ENCODE measurements at places on chromosomes 11 and 22. TPM values are rescaled to one million over a fixed set of nuclear protein-coding genes. Genes with fewer than 3 reads are reported as not detected.
A peak's percentile ranks its signal among the peaks of the same experiment; 100 is the strongest.

- H3K4me1 ChIP-seq: no peaks in the 10 kb centered on the region
- peaks cover 6% of the 10 kb centered on the region for H3K36me3 ChIP-seq
- peaks cover 35% of the 10 kb centered on the region for H3K27me3 ChIP-seq
- H3K4me3 ChIP-seq: no peak overlapping the region
- DNase-seq: no peak
- H3K27ac ChIP-seq: no peak overlapping the region
Measured at GRCh38 chr11:11227296-11228085, 125.6 kb downstream of the CSNK2A3 start.

DNA sequence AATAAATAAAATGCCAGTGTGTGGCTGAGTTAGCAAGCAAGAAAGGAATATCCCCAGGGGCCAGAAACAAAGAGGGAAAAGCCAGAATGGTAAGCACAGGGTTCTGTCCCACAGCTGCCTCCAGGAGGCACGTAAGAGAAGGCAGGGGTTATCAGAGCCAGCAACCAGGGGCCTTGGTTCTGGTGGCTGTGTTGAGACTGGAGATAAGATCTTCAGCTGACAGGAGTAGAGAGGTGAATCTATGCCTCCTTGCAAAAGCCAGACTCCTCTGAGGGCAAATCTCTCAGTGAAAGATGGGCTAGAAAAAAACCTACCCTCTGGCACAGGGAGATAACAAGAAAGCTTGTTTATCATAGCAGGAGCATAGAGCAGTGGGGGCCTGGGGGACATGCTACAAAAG is 29.8 kb upstream of the NFAM1 start:
- no peak overlapping the region for H3K27ac ChIP-seq

- no peak overlapping the region for H3K4me3 ChIP-seq
- H3K36me3 ChIP-seq: no peaks in the 10 kb centered on the region
- peaks cover 14% of the 10 kb centered on the region for H3K27me3 ChIP-seq
Measured at GRCh38 chr11:116225236-116225635, 547.6 kb downstream of the BUD13 start.

DNA sequence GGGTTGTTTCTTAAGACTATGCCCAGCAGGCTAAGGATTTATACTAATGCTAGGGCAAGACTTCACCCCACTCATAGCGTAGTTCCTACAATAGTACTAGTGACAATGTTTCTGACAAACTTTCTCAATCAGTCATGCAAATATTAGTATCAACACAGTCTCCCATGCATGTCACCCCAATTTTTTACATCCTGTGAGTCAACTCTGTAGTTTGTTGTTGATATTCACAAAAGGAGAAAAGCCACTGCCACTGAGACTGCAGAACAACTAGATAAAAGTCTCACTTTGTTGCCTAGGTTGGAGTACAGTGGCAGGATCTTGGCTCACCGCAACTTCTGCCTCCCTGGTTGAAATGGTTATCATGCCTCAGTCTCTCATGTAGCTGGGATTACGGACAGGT is 155.2 kb downstream of the RBFOX2 start:
- peaks cover 23% of the 10 kb centered on the region for H3K27me3 ChIP-seq
- H3K4me3 ChIP-seq: no peak overlapping the region
- peaks cover 2% of the 10 kb centered on the region for H3K36me3 ChIP-seq
- peaks cover 2% of the 10 kb centered on the region for H3K4me1 ChIP-seq
- no peak overlapping the region for H3K27ac ChIP-seq

GRCh38 chr22:42076764-42077485 is 2.6 kb upstream of the SMDT1 start:
- DNase-seq: no peak
- peak overlapping the region; percentile 84 for H3K27ac ChIP-seq
- H3K36me3 ChIP-seq: peaks cover 3% of the 10 kb centered on the region
- H3K4me1 ChIP-seq: peaks cover 23% of the 10 kb centered on the region
- H3K4me3 ChIP-seq: no peak overlapping the region

DNA sequence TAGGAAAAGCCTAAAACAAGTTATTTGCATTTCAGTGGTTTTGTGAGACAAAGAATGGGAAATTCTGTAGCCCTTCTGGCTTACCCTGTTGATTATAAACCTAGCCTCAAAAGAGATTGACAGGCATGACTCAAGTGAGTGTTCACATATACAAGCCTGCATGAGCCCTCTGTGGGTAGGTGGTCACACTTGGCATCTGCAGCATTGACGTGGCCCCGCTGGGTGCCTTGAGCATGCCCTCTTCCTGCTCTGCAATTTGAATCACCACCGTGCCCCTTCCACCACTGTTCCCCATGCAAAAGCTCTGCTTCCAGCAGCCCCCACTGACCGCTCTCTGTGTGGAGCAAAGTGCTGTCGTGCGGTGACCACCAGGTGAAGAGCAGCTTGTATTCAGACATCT is 21.0 kb upstream of the ADSL start:
- peaks cover 53% of the 10 kb centered on the region for H3K4me1 ChIP-seq
- peak overlapping the region; percentile 85 for H3K4me3 ChIP-seq
- peaks cover 3% of the 10 kb centered on the region for H3K36me3 ChIP-seq
- H3K27ac ChIP-seq: peak overlapping the region; percentile 97
- no peaks in the 10 kb centered on the region for H3K27me3 ChIP-seq

GRCh38 chr11:88469561-88470225 is 132.2 kb upstream of the CTSC start:
- DNase-seq: no peak
- no peak overlapping the region for H3K4me3 ChIP-seq
- no peaks in the 10 kb centered on the region for H3K4me1 ChIP-seq
- H3K36me3 ChIP-seq: peaks cover 6% of the 10 kb centered on the region
- H3K27me3 ChIP-seq: peaks cover 7% of the 10 kb centered on the region
- no peak overlapping the region for H3K27ac ChIP-seq

- H3K4me1 ChIP-seq: no peaks in the 10 kb centered on the region
- no peak for DNase-seq
- no peaks in the 10 kb centered on the region for H3K36me3 ChIP-seq
- H3K4me3 ChIP-seq: no peak overlapping the region
Measured at GRCh38 chr22:32699001-32699582, 102.4 kb upstream of the TIMP3 start.

GRCh38 chr11:66076561-66076960 is 6.5 kb downstream of the PACS1 start:
- no peak for DNase-seq
- H3K36me3 ChIP-seq: peaks cover 8% of the 10 kb centered on the region
- H3K4me3 ChIP-seq: no peak overlapping the region
- H3K4me1 ChIP-seq: peaks cover 59% of the 10 kb centered on the region
- no peaks in the 10 kb centered on the region for H3K27me3 ChIP-seq

DNA sequence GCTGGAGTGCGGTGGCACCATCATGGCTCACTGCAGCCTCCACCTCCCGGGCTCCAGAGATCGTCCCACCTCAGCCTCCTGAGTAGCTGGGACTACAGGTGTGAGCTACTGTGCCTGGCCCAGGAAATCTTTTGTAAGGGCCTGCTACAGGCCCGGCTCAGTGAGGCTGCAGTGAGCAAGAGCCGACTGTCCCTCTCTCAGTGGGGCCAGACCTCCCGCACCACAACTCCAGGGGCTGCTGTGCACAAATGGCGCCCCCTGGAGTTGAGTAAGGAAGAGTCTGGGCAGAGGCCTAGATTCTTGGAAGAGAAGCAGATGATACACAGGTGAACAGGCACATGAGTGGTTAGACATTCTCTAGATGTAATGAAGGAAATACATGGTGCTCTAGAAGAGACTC is 7.0 kb downstream of the SERHL2 start:
- no peaks in the 10 kb centered on the region for H3K27me3 ChIP-seq
- H3K27ac ChIP-seq: no peak overlapping the region
- DNase-seq: no peak
- peaks cover 5% of the 10 kb centered on the region for H3K4me1 ChIP-seq
- no peak overlapping the region for H3K4me3 ChIP-seq

DNA sequence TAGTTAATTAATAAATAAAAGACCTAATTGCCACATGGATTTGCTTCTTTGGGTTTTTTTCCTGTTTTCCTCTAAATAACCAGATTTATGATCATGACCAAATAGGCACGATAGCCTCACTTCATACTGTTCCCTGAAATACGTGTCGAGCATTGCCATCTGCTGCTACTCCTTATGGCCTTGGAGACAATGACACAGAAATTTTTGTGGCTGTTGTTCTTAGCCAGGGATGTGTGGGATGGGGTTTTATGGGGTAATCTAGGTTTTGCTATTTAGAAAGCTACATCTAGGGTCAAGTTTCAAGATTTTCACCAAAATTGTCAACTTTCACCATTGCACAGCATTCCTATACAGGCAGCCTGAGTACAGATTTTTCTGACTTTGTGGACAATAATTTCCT is 145.2 kb downstream of the DBX1 start:
- H3K36me3 ChIP-seq: peaks cover 3% of the 10 kb centered on the region
- DNase-seq: no peak
- H3K27me3 ChIP-seq: peaks cover 34% of the 10 kb centered on the region
- no peaks in the 10 kb centered on the region for H3K4me1 ChIP-seq
- H3K27ac ChIP-seq: no peak overlapping the region
- H3K4me3 ChIP-seq: no peak overlapping the region

- H3K27ac ChIP-seq: peak overlapping the region; percentile 94
- H3K36me3 ChIP-seq: peaks cover 4% of the 10 kb centered on the region
- no peak for DNase-seq
- H3K27me3 ChIP-seq: no peaks in the 10 kb centered on the region
- H3K4me3 ChIP-seq: peak overlapping the region; percentile 15
Measured at GRCh38 chr11:14554959-14555358, 34.8 kb upstream of the PSMA1 start.

GRCh38 chr11:19953909-19954308 is 206.4 kb downstream of the DBX1 start:
- peaks cover 3% of the 10 kb centered on the region for H3K36me3 ChIP-seq
- peaks cover 27% of the 10 kb centered on the region for H3K27me3 ChIP-seq
- no peak overlapping the region for H3K27ac ChIP-seq
- no peak for DNase-seq
- H3K4me1 ChIP-seq: peaks cover 6% of the 10 kb centered on the region

DNA sequence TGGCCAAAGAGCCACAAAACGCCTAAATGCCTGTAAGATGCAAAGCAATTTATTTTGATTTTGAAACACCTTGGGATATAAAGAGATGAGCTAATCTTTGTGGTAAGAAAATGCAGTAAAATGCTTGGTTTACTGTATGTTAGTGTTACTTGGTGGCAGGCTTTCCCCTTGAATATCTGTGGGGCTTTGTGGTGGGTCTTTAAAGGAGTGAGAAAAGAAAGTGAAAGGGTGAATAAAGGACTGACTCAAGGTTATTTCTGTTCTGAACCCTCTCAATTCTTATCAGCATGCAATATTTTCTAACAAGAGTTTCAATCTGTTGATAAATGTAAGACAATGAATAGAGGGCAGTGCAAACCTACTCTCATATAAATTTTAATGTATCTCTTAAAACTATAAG is 1555.9 kb upstream of the RAG2 start:
- no peak overlapping the region for H3K27ac ChIP-seq
- H3K27me3 ChIP-seq: no peaks in the 10 kb centered on the region
- H3K4me1 ChIP-seq: no peaks in the 10 kb centered on the region
- H3K36me3 ChIP-seq: no peaks in the 10 kb centered on the region
- no peak overlapping the region for H3K4me3 ChIP-seq
- no peak for DNase-seq

- H3K36me3 ChIP-seq: peaks cover 8% of the 10 kb centered on the region
- DNase-seq: no peak
- H3K27me3 ChIP-seq: no peaks in the 10 kb centered on the region
- H3K27ac ChIP-seq: no peak overlapping the region
Measured at GRCh38 chr11:20474882-20475517, 87.5 kb downstream of the PRMT3 start.

DNA sequence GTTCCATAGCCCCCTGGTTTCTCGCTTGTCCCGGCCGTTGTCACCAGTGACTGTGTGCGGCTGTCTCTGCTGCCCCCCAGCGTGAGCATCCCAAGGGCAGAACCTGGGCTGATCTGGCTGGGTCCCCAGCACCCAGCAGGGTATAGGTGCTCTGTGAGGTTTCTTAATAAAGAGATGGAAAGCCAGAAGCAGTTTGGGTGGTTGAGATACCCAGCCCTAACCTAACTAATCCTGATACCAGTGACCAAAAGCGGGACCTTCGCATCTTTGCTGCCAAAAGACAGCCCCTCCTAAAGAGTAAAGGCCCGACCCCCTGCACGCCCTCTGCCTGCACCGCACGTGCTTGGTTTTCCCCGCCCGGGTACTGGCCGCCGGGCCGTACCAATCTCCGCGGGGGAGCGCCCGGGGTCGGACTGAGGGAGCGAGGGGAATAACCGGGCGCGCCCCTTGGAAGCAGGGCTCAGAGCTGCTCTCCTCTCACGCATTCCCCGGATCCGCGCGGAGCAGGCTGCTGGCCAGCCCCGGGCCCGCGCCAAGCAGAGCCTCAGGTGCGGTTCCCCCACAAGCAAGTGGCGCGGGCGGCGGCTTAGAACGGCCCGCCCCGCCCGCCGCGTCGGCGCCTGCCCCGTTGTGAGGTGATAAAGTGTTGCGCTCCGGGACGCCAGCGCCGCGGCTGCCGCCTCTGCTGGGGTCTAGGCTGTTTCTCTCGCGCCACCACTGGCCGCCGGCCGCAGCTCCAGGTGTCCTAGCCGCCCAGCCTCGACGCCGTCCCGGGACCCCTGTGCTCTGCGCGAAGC is at the start of gene DGAT2:
Gene DGAT2, plus strand, starts transcription at position 667 of the 797 bp plus-strand sequence. CDS start 214 bp downstream, outside the sequence.
- peak; percentile 64 for DNase-seq
- H3K27ac ChIP-seq: peak within 1 kb of the TSS; percentile 92
- H3K4me3 ChIP-seq: peak within 1 kb of the TSS; percentile 87
- H3K36me3 ChIP-seq: no peaks in the 10 kb centered on the region
- peaks cover 20% of the 10 kb centered on the region for H3K4me1 ChIP-seq
- peaks cover 23% of the 10 kb centered on the region for H3K27me3 ChIP-seq

DNA sequence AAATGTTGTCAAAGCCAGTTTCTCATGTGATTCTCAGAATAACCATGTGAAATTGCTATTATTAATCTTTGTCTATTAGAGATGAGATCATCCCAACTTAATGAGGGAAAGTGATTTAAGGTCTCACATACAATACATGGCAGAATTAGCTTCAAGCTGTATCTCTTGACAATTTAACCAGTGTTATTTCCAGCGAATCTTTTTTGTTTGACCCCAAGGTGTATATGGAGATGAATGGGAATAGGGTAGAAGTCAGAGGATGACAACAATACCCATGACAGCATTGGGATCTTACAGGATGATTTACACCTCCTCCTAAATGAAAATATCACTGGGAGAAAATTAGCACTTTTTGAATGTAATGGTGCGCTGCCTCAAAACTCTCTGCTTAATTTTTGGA is 290.8 kb upstream of the LUZP2 start:
- H3K4me3 ChIP-seq: no peak overlapping the region
- no peak for DNase-seq
- H3K36me3 ChIP-seq: no peaks in the 10 kb centered on the region
- H3K27me3 ChIP-seq: no peaks in the 10 kb centered on the region

The PRRG4 gene
- total RNA-seq: not detected

The OR52H1 gene
- total RNA-seq: not detected

The PNPLA3 gene
- not detected for total RNA-seq

The ISX gene
- not detected for total RNA-seq

The WT1 gene
- total RNA-seq: not detected

The MUC2 gene
- not detected for total RNA-seq

The NRIP3 gene
- 4.4 TPM for total RNA-seq

The RFPL2 gene
- 1.6 TPM for total RNA-seq

The IGLL1 gene
- total RNA-seq: not detected
